ENCODE measurements at places on chromosomes 12 and 14. TPM values are rescaled to one million over a fixed set of nuclear protein-coding genes. Genes with fewer than 3 reads are reported as not detected.

MCRS1 gene
- total RNA-seq = 69.7 TPM

PROX2 gene
- not detected for total RNA-seq

SCNN1A gene
- total RNA-seq = 7.7 TPM

CNPY2 gene
- 85.5 TPM for total RNA-seq

CMKLR1 gene
- total RNA-seq = not detected

SIX4 gene
- total RNA-seq = 9.5 TPM

AQP6 gene
- 0.47 TPM for total RNA-seq

IQSEC3 gene
- 0.34 TPM for total RNA-seq

KCNMB4 gene
- 0.31 TPM for total RNA-seq
